Pulmonary artery endothelial cell (primary cell): ENCODE measurements at places on chromosomes 7 and 10. TPM values are rescaled to one million over a fixed set of nuclear protein-coding genes. Genes with fewer than 3 reads are reported as not detected.

Gene EVX1
- not detected in 2 replicates for total RNA-seq

Gene DOCK4
- total RNA-seq = 178 and 198 TPM in 2 replicates

Gene PDLIM1
- total RNA-seq = 46.5 and 58.0 TPM in 2 replicates

Gene ZNF680
- total RNA-seq = 6.3 and 13.6 TPM in 2 replicates

Gene SYT15
- total RNA-seq = 0.07 and 0.21 TPM in 2 replicates

Gene EBLN1
- total RNA-seq = not detected in 2 replicates

Gene ZSCAN25
- 12.5 and 14.2 TPM in 2 replicates for total RNA-seq

Gene BLNK
- total RNA-seq = not detected in 2 replicates

Gene MUC3A
- not detected in 2 replicates for total RNA-seq
